ENCODE measurements at places on chromosomes 3 and 15. TPM values are rescaled to one million over a fixed set of nuclear protein-coding genes. Genes with fewer than 3 reads are reported as not detected.

- H3K4me3 ChIP-seq, result no peak overlapping the region
- H3K4me1 ChIP-seq, result peaks cover 21% of the 10 kb centered on the region
- no peaks in the 10 kb centered on the region for H3K27me3 ChIP-seq
- no peak overlapping the region for H3K27ac ChIP-seq
Measured at GRCh38 chr3:156885761-156886160, 59.6 kb downstream of the LEKR1 start.

GRCh38 chr3:127685708-127686511 is 13.2 kb downstream of the ABTB1 start:
- H3K27ac ChIP-seq, result no peak overlapping the region
- H3K4me1 ChIP-seq, result peaks cover 5% of the 10 kb centered on the region
- no peak for DNase-seq
- no peaks in the 10 kb centered on the region for H3K27me3 ChIP-seq

GRCh38 chr3:187737368-187738070 is 7.7 kb downstream of the BCL6 start:
- H3K27me3 ChIP-seq, result peaks cover 32% of the 10 kb centered on the region
- peak overlapping the region; percentile 96 for H3K4me3 ChIP-seq
- peak; percentile 47 for DNase-seq
- H3K4me1 ChIP-seq, result peaks cover 47% of the 10 kb centered on the region
- H3K36me3 ChIP-seq, result no peaks in the 10 kb centered on the region
- H3K27ac ChIP-seq, result peak overlapping the region; percentile 70

DNA sequence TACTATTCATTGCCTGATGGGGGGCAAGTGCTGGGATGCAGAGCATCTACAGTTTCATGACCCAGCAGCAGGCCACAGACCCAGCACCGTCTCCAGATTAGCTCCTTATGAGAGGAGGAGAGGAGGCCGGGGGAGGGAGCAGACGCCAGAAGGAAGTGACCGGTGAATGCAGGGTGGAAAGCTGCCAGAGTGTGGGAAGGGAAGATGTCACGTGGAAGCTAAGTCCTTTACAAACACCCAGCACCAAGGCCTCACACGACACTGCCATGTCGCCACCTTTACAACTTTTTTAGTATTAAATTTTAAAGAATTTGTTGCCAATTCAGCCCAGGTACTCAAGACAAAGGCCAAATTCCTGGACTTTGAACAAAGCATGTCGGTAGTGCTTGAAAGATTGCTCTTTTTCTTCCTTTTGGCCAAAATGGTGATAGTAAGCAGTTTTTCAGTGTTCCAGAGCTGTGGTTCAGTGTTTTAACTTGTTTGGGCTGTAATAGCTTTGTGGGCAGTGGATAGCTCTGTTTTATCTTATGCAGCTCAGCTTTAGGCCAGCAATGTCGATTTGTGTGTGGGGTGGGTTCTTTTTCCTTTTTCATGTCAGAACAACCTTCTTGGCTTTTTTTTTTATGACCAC is 58.2 kb downstream of the ZBTB38 start:
- peaks cover 13% of the 10 kb centered on the region for H3K4me1 ChIP-seq
- H3K27me3 ChIP-seq, result no peaks in the 10 kb centered on the region
- H3K36me3 ChIP-seq, result no peaks in the 10 kb centered on the region
- H3K27ac ChIP-seq, result no peak overlapping the region
- H3K4me3 ChIP-seq, result no peak overlapping the region

DNA sequence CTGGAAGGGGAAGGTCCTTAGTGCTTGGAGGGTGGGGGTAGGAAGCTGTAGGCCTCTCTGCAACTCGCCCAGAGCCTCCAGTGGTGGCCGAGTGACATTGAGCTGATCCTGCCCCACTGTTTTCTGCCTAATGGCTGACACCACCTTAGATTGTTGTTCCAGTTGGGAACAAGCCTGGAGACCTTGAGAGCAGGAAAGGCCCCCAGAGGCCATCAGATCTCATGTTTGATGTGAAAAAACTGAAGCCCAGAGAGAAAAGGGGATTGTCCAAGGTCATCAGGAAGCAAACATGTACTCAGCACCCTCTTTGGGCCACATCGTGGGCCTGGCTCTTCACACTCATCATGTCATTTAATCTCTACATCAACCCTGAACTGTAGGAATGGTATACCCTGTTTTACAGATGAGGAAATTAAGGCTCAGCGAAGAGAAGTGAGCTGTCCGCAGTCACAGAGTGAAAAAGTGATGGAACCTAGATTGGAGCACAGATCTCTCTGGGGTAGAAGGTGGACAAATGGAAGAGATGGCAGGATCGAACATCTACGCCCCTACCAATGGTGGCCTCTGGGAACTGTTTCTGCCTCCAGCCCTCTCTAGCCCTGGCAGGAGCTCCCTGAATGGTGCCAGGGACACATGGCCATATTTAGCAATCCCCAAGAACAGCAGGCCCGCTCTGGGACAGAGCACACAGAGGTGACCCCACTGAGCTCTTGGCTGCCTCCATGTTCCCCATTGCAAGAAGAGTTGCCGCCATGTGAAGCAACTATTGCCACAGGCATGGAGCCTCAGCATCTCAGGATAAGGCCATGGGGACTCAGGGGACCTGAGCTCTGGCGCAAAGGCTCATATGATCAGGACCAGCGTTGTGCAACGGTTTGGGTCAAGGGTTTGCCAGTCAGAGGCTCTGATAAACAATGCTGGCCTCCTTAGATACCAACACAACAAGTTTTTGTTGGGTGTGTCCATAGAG is 31.6 kb upstream of the TSEN2 start:
- no peak for DNase-seq
- peaks cover 10% of the 10 kb centered on the region for H3K27me3 ChIP-seq
- H3K36me3 ChIP-seq, result no peaks in the 10 kb centered on the region
- no peak overlapping the region for H3K27ac ChIP-seq
- H3K4me3 ChIP-seq, result no peak overlapping the region

GRCh38 chr3:183381179-183381578 is 47.2 kb downstream of the MCF2L2 start:
- no peaks in the 10 kb centered on the region for H3K36me3 ChIP-seq
- no peak for DNase-seq
- H3K27ac ChIP-seq, result no peak overlapping the region
- no peak overlapping the region for H3K4me3 ChIP-seq
- peaks cover 12% of the 10 kb centered on the region for H3K4me1 ChIP-seq
- no peaks in the 10 kb centered on the region for H3K27me3 ChIP-seq

GRCh38 chr15:78909791-78910228 is 35.0 kb downstream of the CTSH start:
- peak; percentile 52 for DNase-seq
- no peak overlapping the region for H3K27ac ChIP-seq
- peaks cover 9% of the 10 kb centered on the region for H3K4me1 ChIP-seq
- peak overlapping the region; percentile 41 for H3K4me3 ChIP-seq

The RHCG gene
- total RNA-seq, result not detected

The TLR9 gene
- not detected for total RNA-seq

The CACNA2D3 gene
- 0.34 TPM for total RNA-seq

The RBMS3 gene
- 35.4 TPM for total RNA-seq

The GABRR3 gene
- not detected for total RNA-seq
